ENCODE measurements at places on chromosomes 6 and 20.

GRCh38 chr20:6780433-6781190 lies 13.1 kb downstream of the BMP2 start:
- DNase-seq: no peak

DNA sequence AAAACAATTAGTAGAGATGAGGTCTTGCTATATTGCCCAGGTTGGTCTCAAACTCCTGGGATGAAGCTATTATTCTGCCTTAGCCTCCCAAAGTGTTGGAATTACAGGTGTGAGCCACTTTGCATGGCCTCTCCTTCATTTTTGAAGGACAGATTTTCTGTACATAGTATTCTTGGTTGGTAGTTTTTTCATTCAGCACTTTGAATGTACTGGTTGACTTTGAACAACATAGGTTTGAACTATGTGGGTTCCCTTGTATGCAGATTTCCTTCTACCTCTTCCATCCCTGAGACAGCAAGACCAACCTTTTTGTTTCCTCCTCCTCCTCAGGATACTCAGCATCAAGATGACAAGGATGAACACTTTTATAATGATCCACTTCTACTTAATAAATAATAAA lies 436.4 kb downstream of the QKI start:
- DNase-seq: no peak

GRCh38 chr20:12237772-12238171 lies 320.1 kb downstream of the BTBD3 start:
- DNase-seq: no peak

DNA sequence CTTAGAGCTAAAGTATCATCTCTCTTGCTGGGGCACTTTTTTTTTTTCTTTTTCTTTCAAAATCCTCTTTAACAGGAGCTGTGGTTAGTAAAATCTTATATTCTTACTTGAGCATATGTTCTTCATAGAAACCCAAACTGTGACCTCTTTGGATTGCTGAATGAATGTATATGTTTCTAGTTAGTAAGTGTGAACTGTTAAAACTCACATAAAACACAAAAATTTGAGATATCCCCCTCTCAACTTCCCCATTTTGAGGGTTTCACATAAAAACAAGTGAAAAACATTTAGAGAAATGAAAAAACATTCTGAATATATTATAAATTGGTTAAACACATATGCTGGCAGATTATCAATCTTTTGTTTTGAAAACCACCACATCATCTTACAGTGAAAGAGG lies 78.1 kb downstream of the INSM1 start:
- no peak for DNase-seq

- no peak for DNase-seq
These were observed 76.3 kb downstream of the TMEM170B start for GRCh38 chr6:11613858-11614257.

GRCh38 chr6:57313711-57314471 lies 3.5 kb upstream of the PRIM2 start:
- no peak for DNase-seq

GRCh38 chr20:20188647-20189046 lies 136.3 kb downstream of the CFAP61 start:
- no peak for DNase-seq

DNA sequence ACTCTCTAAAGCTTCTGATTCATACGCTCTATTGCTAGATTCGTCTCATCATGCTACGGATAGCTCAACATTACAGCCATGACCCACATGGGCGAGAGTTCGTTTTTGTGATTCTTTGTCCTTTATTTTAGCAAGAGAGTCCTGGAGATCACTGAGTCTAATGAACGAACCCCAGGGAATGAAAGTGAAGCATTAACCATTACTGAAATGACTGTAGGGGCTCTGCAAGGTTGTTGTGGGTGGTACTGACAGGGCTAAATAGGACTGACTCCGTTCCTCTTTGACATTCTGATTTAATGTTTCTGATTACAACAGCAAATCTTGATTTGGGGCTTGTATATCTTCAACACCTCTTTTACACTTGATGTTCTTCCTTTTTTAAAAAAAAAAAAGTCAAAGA lies 13.7 kb upstream of the RTF2 start:
- DNase-seq: no peak

DNA sequence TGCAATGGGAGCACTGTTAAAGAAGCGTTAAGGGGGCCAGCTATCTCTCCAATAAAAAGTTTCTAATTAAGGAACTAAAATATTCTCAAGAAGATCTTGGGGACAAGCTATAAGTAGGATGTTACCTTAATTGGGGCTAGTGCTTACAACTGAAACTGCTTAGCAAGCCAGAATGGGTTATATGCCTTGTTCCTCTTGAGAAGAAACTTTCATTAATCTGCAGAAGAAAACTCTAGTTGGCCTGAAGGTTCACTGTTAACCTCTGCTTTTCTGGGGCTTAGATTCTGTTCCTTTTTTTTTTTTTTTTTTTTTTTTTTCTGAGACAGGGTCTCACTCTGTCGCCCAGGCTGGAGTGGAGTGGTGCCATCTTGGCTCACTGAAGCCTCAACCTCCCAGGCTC lies 82.2 kb downstream of the BACH2 start:
- DNase-seq: no peak

- DNase-seq: no peak
These were observed 684.6 kb downstream of the DOK5 start for GRCh38 chr20:55160037-55160436.
